Hippocampal formation (tissue), 2 donors: ENCODE measurements at places on chromosomes 16 and 17.

- no peak for DNase-seq
These were observed 30.4 kb upstream of the CCL1 start for GRCh38 chr17:34393401-34393800.

DNA sequence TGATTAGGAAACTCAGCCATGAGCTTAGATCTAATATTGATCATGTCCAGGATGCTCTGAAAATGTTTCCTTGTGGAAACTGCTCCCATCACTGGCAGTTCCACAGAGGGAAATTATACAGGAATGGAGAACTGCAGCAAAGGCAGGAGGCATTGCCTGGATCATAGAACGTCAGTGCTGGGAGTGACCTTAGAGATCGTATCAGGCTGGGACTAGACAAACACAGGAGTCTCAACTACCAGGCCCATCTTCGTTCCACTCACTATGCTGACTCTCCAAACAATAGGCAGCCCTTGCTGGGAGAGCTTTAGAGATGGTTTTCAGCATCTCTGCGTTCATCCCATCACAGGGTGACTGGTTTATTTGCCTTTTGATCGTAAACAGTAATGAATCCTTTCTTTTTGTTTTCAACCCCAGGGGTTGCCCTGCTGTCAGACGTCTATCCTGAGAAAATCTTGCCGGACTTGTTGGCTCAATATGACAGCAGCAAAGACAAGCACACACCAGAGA lies 130.3 kb downstream of the TANGO6 start:
- no peak for DNase-seq

- no peak for DNase-seq
These were observed 35.2 kb downstream of the PLXDC1 start for GRCh38 chr17:39116224-39116623.

DNA sequence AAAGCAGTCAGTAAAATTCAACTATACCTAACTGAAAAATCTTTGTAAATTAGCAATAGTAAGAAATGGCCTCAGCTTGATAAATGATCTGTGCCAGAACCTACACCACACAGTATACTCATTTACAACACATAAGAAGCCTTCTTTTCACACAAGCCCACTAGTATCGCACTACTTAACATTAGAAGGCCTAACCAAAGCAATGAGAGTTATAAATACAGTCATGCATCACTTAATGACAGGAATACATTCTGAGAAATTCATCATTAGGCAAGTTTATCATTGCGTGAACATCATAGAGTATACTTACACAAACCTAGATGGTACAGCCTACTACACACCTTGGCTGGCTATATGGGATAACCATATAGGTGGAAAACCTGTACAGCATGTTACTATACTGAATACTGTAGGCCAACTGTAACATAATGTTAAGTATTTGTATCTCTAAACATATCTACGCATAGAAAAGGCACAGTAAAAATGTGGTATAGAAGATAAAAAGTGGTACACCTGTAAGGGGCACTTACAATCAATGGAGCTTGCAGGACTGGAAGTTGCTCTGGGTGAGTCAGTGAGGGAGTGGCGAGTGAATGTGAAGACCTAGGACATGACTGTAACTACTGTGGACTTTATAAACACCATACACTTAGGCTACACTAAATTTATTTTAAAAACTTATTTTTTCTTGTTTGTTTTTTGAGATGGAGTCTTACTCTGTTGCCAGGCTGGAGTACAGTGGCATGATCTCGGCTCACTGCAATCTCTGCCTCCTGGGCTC lies 126.5 kb upstream of the CORO6 start:
- no peak for DNase-seq

- DNase-seq: no peak
These were observed 32.6 kb upstream of the CBFA2T3 start for GRCh38 chr16:89009343-89010209.

GRCh38 chr17:57999496-58000017 lies 7.5 kb downstream of the SRSF1 start:
- no peak for DNase-seq
